OCI-LY7 (cell line): ENCODE measurements at places on chromosomes 1 and 21. TPM values are rescaled to one million over a fixed set of nuclear protein-coding genes. Genes with fewer than 3 reads are reported as not detected.

- DNase-seq = no peak
Measured at GRCh38 chr1:116326486-116326885, 46.6 kb upstream of the ATP1A1 start.

DNA sequence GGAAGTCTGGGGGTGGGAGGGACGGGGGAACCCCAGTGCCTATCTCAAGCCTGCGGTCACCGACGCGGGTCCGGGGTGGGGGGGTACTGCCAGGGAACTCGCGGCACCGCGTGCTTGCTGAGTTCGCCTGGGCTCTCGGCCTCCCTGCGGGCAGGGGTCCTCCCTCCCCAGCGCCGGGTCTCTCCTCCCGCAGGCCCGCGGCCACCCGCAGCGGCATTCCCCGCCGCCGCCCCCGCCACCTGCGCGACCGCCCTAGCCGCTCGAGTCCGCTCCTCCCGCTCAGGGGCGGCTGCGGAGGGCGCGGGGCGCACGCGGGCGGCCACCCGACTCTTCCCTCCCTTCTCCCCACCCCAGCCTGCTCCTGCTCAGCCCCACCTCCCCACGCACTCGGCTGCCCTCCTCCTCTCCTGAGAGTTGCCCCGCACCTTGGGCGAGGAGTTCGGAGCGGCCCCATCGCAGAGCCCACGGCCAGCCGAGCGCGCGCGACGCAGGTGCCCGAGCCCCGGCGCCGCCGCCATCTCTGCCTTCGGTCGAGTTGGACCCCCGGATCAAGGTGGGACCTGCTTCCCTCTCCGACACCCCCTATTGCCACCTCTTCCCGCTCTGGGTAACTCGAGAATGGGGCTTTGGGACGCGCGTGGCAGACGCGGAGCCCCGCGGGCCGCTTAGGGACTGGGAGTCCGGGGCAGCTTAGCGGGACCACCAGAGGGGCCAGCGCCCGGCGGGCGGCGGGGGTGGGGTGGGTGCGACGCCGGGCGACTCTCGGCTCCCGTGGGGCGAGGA is 105.0 kb downstream of the LEPR start:
- no peak for DNase-seq

DNA sequence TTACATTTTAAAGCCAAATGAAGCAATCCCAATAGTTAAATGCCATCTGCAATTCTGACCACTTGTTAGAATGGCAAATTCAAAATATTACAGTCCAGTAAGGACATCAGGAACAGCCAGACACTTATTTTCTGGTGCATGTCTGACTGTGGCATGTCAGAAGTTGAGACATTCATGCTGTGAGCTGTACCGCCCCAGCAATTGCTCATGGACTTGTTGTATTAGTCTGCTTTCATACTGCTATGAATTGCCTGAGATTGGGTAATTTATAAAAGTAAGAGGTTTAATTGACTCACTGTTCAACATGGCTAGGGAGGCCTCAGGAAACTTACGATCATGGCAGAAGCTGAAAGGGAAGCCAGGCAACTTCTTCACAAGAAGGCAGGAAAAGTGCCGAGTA is 19.1 kb downstream of the DDAH1 start:
- no peak for DNase-seq

DNA sequence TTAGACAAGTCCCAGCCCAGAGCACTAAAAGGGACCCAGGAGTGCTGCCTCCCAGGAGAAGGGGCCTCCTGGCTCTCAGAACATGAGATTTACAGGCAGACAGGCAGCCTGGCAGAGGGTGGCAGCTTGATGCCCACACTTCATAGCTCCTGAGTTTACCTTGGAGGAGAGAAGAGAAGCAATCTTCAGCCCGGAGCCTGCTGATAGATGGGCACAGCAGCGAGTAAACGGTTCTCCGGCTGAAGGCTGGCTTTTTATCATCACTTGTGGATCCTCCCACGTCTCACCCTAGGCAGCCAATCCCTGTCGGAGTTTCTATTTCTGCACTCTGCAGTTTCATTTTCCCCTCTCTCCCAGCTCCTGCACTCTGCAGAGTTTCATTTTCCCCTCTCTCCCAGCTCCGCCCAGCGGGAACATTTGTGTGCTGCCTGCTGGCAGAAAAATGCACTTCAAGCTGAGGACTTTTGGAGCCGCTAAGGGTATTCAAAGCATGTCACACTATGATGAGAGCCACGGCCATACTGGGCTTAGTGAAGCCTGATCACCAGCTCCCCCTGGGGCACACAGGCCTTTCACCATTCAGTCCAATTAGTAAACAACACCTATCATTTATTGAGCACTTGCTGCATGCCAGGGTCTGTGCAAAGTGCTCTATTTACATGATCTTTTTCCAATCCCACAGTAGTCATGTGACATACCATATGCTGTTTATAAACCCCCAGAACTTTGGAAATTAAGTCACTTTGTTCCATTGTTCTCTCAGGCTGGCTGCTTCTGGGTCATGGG is at the start of gene IFI6:
Gene IFI6 (minus strand): TSS at position 229 of the 786 bp plus-strand sequence. CDS start 2,878 bp downstream, outside the sequence.
- peak; percentile 65 for DNase-seq

DNA sequence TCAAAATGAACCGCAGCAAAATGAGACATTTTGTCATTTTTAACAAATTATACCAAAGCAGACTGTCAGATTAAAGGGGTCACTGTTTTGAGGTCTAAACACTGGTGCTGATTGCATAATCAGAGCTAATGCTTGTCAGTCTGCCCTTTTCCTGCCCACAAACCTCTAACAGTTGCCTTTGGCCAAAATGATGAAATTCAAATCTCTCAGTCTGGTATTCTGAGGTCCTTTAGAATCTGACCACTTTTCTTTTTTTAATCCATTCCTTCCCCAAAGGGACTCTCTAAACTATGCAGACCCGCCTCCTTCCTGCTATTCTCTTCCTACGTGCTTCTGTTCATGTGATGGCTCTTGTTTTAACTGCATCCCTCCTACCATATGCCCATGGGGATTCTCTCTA is 145.2 kb upstream of the SPATA6 start:
- DNase-seq = no peak

GRCh38 chr1:24805534-24806301 is 60.5 kb downstream of the CLIC4 start:
- DNase-seq = no peak

SPATA1 gene
- 1.4 and 6.9 TPM in 2 replicates for total RNA-seq

APOBEC4 gene
- total RNA-seq = not detected in 2 replicates

DNA sequence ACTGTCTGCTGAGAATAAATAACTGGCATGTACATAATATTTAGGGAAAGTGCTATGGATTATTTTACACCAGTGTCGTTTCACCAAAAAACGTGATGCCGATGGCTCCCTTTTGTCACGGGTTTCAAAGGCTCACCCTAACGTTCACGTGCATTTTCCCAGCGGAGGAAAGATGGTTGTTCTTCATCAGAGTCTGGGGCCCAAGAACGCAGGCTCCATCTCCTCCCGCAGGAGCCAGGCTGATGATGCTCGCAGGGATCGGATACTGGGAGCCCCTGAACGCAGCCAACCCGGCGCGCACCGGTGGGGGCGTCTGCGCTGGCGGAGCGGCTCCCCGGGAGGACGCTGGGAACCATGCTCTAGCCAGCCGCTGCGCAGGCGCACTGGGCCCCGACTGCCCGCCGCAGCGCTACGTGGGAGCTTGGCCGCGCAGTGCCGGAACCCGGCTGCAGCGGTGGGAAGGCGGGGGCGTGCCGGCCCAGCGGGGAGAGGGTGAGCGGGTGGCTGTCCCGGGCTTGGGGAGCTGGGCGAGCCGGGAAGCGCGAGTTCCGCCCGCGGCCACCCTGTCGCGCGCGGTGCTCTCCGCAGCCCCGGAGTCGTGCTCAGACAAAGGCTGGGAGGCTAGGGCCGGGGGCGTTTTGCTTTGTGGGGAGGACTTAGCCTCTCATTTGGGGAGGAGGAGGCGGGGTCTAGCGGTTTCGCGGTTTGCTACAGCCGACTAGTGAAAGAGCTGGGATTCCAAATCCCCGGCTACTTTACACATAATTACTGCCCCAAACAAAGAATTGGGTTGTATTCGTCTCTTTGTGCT is at the start of gene ZFP69B:
Gene ZFP69B (plus strand): TSS at position 793 of the 811 bp plus-strand sequence. CDS start 486 bp downstream, outside the sequence.
- DNase-seq = peak; percentile 95

PBX1 gene
- not detected in 2 replicates for total RNA-seq

GRCh38 chr1:223227031-223227430 is 84.0 kb upstream of the TLR5 start:
- DNase-seq = no peak

DNA sequence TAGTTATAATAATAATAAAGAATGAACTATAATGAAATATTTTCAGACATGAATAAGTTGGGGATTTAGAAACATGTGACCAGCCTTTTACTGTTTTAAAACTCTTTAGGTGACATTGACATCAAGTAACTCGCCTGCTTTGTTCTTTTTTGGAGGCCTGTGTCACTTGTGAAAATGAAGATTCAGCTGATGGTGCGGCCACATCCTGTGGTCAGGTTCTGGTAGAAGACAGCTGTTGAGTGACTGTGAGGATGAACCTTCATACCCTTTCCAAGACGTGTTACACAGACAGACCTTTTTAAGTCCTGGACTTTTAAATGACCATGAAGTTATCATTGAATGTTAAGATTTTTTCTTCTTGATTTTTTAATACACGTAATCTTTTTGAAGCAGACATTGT is 10.3 kb downstream of the UTS2 start:
- DNase-seq = no peak

DNA sequence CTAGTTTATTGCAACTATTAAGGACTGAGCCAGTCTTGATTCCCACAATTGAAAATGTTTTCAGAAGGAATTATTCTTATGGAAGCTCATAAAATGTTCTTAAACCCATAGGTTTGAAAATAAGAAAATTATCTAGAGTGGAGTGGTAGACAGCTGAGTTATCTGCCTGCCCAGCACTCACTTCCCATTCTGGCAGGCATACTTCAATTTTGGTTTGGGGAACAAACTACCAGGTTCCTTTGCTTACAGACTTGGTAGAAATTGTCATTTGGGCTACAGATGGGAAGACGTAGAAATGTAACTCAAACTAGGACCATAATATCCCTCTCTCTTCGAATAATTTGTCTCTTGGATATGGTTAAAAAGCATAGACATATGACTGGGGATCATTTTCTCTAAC is 18.4 kb downstream of the JUN start:
- no peak for DNase-seq

DENND2D gene
- total RNA-seq = 9.8 and 13.5 TPM in 2 replicates

LRRIQ3 gene
- total RNA-seq = 2.4 and 2.5 TPM in 2 replicates

SNX7 gene
- not detected in 2 replicates for total RNA-seq

GRCh38 chr21:25955646-25956045 is 214.9 kb downstream of the APP start:
- no peak for DNase-seq

DNA sequence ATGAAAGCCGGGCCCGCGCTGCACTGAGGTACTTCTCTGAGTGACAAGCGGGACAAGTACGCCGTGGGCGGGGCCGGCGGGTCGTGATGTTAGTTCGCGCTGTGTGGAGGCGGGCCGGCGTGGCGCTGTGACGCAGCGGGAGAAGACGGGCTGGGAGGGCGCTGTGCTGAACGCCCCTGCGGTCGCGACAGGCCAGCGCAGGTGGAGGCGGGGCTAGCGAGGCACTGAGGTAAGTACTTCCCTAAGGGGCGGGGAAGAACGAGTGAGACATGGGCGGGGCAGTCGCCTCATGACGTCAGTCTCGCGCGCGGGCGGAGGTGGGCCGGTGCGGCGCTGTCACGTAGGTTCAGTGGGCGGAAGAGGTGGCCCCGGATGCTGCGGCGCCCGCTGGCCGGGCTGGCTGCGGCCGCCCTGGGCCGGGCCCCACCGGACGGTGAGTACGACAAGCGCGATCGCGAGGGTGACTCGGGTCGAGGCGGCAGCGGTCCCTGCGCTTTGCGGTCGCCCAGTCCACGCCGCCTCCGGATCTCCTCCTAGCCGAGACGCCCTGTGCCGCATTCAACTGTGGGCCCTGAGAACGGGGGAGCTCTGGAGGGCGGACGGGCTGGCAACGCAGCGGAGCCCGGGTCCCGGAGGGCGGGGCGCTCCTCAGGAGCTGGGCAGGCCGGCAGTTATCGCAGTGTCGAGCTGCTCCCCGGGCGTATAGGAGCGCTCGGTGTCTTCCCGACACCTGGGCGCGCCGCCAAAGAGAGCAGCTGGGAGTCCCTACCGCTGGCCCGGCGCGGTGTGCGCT is at the start of gene GUK1:
Gene GUK1 (plus strand): TSS at position 349 of the 793 bp plus-strand sequence. CDS start 24 bp downstream, at position 373.
- peak; percentile 100 for DNase-seq

GRCh38 chr1:24329331-24329730 is 10.2 kb downstream of the GRHL3 start:
- DNase-seq = no peak

DNA sequence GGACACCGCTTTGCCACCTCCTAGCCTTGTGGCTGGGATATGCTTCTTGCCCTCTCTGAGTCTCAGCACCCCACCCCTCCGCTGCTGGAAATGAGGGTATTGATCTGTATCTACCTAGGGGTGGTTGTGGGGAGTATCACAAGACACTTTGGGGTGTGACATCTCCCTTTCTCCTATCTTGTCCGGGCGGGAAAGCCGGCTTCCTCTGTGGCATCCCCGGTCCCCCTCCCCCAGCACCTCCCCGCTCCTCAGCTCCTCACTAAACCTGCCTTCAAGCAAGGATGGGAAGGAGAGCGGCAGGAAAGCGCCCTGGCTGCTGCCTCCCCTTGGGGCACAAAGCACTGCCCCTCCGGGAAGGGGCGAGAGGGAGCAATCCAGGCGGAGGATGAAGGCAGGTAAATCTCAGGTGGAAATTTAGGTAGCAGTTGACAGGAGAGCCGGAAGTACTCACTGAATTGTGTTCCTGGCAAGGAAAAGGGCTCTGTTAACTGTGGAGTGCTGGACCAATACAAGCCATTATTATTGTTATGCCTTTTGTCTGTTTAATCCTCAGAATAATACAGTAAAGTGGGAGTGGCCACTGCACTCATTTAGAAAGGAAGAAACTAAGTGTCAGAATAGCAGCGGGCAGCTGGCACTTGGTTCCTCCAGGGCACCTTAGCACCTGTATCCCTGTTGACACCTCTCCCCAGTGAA is 49.0 kb upstream of the LRP8 start:
- no peak for DNase-seq

DNA sequence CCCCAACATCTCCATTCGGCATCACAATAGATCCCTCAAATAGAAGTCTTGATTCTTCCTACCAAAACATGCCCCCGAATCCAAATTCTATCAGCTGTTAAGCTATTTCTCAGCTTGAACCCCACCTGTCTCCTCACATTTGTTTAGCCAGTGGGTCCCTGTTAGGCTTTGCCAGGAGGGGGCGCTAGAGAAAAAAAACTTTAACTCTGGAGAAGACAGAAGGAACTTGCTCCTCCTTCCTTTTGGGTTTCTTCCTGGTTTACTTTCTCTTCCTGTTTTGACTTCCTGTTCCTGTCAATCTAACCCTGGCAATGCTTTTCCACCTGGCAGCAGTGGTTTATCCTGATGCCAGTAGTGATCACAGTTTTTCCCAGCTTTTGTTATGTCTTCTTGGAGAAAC is 95.6 kb upstream of the KCNK1 start:
- peak; percentile 17 for DNase-seq
